ENCODE measurements at places on chromosomes 1 and 21. TPM values are rescaled to one million over a fixed set of nuclear protein-coding genes. Genes with fewer than 3 reads are reported as not detected.

DNA sequence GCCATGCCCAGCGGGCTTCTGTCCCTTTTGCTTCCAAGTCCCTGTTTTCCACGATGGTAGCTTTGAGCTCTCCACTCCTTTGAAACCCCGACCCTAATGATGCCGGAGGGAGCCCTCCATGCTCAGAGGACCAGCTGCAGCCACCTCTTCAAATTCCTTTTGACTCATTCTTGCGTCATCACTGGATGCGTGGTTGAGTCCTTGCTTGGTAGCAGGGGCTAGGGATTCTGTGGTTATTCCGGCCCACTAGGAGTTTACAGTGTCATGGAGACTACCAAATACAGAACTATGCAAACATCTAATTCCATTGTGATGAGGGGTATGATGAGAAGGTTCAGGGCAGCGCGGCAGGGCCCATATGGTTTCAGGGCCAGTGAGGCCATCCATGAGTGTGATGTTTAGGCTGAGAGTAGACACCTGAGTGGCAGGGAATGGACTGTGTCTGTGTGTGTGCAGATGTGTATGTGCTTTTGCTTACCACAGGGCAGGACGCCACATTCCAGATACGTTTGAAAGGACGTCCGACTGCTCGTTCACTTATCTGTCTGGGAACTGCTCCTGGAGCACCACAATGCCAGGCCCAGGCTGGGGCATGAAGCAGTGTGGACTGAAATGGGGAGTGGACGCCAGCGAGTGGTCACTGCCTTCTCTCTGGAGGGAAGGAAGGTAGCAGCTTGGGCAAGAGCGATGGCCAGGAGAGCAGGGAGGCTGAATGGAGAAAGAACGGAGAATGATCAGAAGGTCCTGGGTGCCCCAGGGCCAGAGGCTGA lies 30.4 kb upstream of the ZBTB21 start:
- peaks cover 28% of the 10 kb centered on the region for H3K4me1 ChIP-seq
- peak overlapping the region; percentile 15 for H3K4me3 ChIP-seq
- H3K36me3 ChIP-seq: no peaks in the 10 kb centered on the region
- no peaks in the 10 kb centered on the region for H3K27me3 ChIP-seq
- H3K27ac ChIP-seq: peak overlapping the region; percentile 99
- DNase-seq: peak; percentile 98

Gene NPHS2
- not detected for total RNA-seq

- DNase-seq: peak; percentile 92
- H3K27me3 ChIP-seq: no peaks in the 10 kb centered on the region
- peak overlapping the region; percentile 11 for H3K27ac ChIP-seq
- H3K36me3 ChIP-seq: peaks cover 15% of the 10 kb centered on the region
Measured at GRCh38 chr1:155241069-155241679, 14.1 kb downstream of the ENTREP3 start.

DNA sequence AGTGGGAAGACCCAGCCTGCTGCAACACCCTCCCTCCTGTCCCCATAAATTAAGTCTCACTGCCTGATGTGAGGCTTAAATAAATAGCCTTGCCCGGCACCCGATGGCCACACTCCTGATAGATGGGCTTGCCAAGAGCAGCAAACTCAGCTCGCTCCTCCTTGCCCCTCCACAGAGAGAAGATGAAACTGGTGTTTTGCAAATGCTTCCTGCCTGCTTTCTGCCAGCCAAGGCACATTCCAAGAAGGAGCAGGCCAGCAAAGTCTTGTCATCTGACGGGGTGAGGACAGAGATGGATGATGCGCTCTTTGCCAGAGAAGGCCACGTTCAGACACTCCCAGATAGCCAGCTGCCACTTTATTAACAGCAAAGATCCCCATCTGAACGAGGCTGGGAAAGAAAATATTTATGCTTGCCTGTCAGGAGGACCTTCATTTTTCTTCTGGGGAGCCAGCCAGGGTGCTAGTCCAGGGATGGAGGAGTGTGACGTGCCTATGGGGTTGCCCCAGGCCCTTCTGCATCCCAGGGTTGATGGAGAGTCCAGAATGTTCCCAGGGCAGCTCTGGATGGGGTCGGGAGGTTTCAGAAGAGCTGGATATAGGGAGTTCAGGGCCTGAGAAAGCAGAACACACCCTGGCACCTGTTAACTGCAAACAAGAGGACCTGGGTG lies 265.4 kb downstream of the FOXD2 start:
- H3K36me3 ChIP-seq: no peaks in the 10 kb centered on the region
- H3K4me1 ChIP-seq: peaks cover 3% of the 10 kb centered on the region
- H3K27ac ChIP-seq: no peak overlapping the region
- no peak overlapping the region for H3K4me3 ChIP-seq

GRCh38 chr1:43352881-43353280 lies 5.9 kb upstream of the CDC20 start:
- DNase-seq: peak; percentile 62
- H3K36me3 ChIP-seq: no peaks in the 10 kb centered on the region

Gene OR10J1
- not detected for total RNA-seq

Gene TSPAN2
- 2.1 TPM for total RNA-seq

Gene S100A10
- 103 TPM for total RNA-seq

Gene LRP8
- total RNA-seq: 8.3 TPM

GRCh38 chr1:74652711-74653139 lies 20.9 kb downstream of the ERICH3 start:
- no peak overlapping the region for H3K27ac ChIP-seq
- peak; percentile 58 for DNase-seq
- H3K4me1 ChIP-seq: peaks cover 14% of the 10 kb centered on the region
- H3K36me3 ChIP-seq: no peaks in the 10 kb centered on the region
- no peaks in the 10 kb centered on the region for H3K27me3 ChIP-seq

- no peaks in the 10 kb centered on the region for H3K27me3 ChIP-seq
- peak; percentile 27 for DNase-seq
- peaks cover 6% of the 10 kb centered on the region for H3K4me1 ChIP-seq
- peaks cover 28% of the 10 kb centered on the region for H3K36me3 ChIP-seq
- H3K4me3 ChIP-seq: no peak overlapping the region
Measured at GRCh38 chr1:214338212-214338611, 57.3 kb downstream of the SMYD2 start.

- DNase-seq: peak; percentile 83
- H3K4me3 ChIP-seq: no peak overlapping the region
- H3K36me3 ChIP-seq: no peaks in the 10 kb centered on the region
- H3K27ac ChIP-seq: no peak overlapping the region
- no peaks in the 10 kb centered on the region for H3K27me3 ChIP-seq
Measured at GRCh38 chr1:51516649-51517158, 2.4 kb downstream of the EPS15 start.

Gene TMPRSS15
- not detected for total RNA-seq

DNA sequence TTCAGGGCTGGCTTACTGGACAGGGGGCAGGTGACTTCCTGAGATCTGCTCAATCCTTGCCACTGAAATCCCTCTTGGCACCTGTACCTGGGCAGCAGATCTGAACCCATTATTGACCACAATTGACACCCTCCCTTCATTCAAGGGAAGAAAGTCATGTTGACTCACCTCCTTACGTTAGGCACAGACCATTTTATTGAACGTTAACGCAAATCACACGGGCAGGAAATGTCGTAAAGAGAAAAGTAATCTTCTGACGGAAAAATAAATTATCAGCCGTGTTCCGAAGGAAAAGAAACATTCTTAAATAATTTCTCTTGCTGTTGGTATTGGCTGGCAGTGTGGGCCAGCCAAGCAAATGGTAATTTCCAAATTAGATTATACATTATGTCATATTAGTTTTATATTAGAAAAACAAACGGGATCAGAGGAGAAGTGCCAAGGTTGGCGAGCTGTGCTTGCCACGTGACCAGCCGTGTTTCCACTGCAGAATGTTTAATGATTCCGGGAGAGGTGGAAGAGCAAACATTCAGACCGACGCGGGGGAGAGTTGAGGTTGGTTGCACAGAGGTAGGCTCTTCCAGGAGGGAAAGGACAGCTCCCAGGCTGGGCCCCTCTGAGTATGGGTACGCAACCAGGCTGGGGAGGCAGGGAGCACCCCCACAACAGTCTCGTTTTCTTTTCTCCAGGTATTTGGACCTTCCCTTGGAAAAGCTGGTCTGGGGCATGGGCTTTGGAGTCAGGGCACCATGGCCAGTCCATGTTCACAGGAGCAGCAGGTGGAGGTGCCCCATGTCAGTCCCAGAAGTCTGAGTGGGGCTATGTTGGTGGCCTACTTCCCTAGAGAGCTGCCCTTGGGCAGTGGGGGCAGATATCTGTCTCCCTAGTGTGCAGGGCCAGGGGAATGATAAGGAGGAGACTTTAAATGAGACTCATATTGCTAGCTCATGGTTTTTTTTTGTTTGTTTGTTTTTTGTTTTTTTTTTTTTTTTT lies 121.1 kb downstream of the FOXD2 start:
- H3K4me3 ChIP-seq: no peak overlapping the region
- no peak overlapping the region for H3K27ac ChIP-seq
- H3K36me3 ChIP-seq: no peaks in the 10 kb centered on the region
- no peak for DNase-seq

DNA sequence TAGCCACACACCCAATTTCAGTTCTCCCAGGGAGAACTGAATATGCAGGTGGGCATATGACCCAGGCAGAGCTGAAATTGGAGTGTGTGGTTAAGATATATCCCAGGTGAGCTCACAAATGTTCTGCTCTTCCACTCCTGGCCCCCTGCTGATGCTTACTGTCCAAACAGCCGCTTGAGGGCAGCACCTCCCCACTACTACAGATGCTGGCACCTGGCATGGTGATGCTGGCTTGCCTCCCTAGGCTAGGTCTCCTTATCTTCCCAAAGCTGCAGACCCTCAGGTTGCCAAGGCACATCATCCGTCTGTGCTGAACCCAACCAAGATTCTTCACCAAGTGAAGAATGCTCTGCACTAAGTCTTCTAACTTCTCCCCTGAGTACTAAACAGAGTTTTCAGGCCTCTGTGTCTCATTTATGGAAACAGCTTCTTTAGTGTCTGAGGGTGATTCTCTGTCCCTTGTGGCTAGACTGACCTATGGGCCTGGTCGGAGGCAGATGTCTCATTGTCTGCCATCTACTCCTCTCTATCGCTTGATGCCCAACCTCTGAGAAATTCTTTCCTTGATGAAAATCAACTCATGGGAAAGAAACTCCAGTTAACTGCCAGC lies 27.2 kb downstream of the XCL1 start:
- no peaks in the 10 kb centered on the region for H3K27me3 ChIP-seq
- no peaks in the 10 kb centered on the region for H3K36me3 ChIP-seq
- no peak overlapping the region for H3K4me3 ChIP-seq

- H3K36me3 ChIP-seq: no peaks in the 10 kb centered on the region
- H3K27ac ChIP-seq: no peak overlapping the region
- H3K4me3 ChIP-seq: no peak overlapping the region
- H3K4me1 ChIP-seq: no peaks in the 10 kb centered on the region
- no peak for DNase-seq
Measured at GRCh38 chr1:232568331-232568852, 61.5 kb downstream of the SIPA1L2 start.

DNA sequence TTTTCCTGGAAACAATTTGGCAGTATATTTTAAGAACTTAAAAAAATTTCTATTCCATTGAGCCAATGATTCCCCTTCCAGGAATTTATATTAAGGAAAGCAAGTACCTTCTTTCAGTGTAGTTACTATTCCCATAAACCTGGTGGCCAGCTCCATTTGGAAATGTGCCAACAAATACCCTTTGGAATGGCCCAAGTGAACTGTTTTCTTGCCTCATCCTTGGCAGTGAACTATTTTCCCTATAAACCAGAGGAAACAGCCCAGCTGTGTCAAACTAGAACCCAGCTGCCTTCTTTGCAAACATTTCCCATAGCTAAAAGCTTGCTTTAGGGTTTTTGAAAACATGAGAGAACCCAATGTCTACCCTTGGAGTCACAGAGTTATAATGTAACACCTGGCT lies 496.9 kb downstream of the NEGR1 start:
- no peak for DNase-seq
- H3K36me3 ChIP-seq: no peaks in the 10 kb centered on the region
- H3K27me3 ChIP-seq: no peaks in the 10 kb centered on the region
- no peak overlapping the region for H3K4me3 ChIP-seq
- no peak overlapping the region for H3K27ac ChIP-seq
- no peaks in the 10 kb centered on the region for H3K4me1 ChIP-seq

DNA sequence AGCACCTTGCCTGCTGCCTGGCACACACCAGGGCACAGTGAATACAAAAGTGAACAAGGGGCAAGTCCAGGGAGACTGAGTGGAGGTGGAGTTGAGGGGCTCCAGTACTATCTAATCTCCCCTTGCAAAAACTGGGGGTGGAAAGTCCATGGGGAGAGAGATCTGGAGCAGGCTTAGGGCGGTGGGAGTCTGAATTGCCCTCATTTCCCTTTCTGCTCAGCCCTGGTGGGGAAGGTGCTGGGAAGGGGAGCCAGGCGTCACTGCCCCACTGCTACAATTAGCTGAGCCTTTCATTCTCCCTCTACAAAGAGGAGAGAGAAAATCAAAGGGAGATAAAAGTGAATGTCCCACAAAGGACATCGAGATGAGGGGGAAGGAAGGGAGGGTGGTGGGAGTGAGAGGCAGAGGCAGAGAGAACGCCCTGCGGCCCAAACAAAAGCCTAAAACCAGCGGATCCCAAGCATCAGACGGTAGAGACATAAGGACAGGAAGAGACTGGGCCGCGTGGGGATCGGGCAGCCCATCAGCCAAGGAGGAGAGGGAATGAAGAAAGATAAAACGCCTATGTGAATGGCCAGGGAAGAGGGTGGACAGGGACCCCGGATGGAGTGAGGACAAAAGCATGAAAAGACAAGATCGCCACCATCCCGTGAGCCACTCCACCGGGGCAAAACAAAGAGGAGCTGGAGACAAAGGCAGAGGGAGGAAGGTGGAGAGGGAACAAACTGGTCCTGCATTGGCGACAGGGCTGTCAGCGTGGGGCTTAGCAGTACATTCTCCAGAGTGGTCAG lies 46.8 kb upstream of the SOX13 start:
- no peak overlapping the region for H3K4me3 ChIP-seq
- H3K4me1 ChIP-seq: no peaks in the 10 kb centered on the region
- peaks cover 27% of the 10 kb centered on the region for H3K27me3 ChIP-seq
- no peaks in the 10 kb centered on the region for H3K36me3 ChIP-seq
- no peak for DNase-seq
- no peak overlapping the region for H3K27ac ChIP-seq
